ENCODE measurements at places on chromosomes 1 and 21. TPM values are rescaled to one million over a fixed set of nuclear protein-coding genes. Genes with fewer than 3 reads are reported as not detected.

DNA sequence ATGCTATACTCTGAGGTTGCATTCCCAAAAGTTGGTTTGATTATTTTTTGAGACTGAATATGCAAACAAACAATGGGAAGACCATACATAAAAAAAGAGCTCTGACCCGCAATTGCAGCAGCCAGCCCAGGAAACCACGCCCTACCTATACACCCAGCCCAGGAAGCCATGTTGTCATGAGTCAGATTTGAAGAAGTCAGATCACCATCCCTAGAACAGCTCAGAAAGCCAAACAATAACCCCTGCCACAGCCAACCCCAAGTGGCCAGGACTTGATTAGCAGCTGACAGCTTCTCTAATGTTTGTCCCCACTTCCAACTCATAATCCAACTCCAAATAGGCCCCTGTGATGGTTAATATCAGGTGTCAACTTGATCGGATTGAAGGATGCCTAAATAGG, 621.9 kb downstream of the NPHP4 start:
- peak; percentile 36 for DNase-seq
- no peaks in the 10 kb centered on the region for H3K36me3 ChIP-seq
- H3K4me1 ChIP-seq, result 0 out of 2 replicates have a peak, but pooled peaks cover 6% of the 10 kb centered on the region
- no peaks in the 10 kb centered on the region for H3K27me3 ChIP-seq

Gene IFNLR1
- 8.1 TPM for total RNA-seq

DNA sequence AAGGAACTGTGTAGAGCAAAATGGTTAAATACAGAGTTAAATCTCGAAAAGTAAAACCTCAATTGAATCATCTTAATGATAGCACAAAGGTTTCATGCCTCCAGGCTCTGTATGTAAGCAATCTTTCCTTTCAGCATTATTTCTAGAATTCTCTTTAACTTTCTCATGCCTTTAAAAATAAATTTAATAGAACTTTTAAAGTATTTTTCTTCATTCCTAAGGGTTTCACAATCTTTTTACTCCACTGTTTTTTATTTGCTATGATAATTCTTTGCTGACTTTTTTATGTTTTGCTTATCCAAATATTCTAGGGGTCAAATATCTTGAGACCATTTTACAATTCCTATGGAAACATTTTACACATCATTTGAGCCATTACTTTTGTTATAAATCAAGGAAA, 288.0 kb downstream of the BACH1 start:
- H3K36me3 ChIP-seq, result no peaks in the 10 kb centered on the region
- no peak for DNase-seq
- no peaks in the 10 kb centered on the region for H3K27me3 ChIP-seq
- no peak overlapping the region for H3K27ac ChIP-seq

DNA sequence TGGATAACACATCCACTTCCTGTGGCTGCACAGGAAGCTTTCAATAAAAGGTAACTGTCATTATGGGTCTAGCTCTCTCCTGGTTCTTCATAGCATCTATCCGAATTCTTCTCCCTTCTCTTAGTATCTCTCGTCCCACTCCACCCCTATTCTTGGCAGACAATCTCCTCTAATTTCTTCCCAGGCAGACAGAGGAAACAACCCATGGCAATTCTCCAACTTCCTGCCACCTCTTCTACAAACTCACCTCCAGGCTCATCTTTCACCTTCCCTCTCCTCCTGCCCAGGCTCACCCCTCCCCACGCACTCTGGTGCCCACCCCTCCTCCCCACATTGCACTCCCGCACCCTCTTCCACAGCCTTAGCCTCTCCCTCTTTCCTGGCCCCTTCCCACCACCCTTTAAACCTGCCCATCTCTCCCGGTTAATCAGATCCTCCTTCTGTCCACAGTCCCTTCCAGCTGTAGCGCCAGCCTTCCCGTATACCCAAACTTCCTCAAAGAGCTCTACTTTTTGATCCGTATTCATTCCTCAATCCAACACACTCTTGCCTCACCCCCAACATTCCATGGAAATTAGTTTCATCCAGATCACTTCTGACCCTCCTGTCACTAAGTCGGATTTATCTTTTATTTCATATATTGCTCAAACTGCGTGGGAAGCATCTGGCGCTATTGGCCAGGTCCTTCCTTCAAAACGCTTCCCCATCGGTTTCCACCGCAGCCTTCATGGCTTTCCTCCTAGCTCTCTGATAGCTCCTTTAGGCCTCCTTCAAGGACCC, 25.9 kb downstream of the SHISA4 start:
- H3K4me3 ChIP-seq, result no peak overlapping the region
- no peaks in the 10 kb centered on the region for H3K36me3 ChIP-seq
- DNase-seq, result no peak
- peaks cover 38% of the 10 kb centered on the region for H3K4me1 ChIP-seq
- H3K27ac ChIP-seq, result no peak overlapping the region

Gene FNDC5
- total RNA-seq, result not detected
